ENCODE measurements at places on chromosomes 11 and 22. TPM values are rescaled to one million over a fixed set of nuclear protein-coding genes. Genes with fewer than 3 reads are reported as not detected.
A peak's percentile ranks its signal among the peaks of the same experiment; 100 is the strongest.

DNA sequence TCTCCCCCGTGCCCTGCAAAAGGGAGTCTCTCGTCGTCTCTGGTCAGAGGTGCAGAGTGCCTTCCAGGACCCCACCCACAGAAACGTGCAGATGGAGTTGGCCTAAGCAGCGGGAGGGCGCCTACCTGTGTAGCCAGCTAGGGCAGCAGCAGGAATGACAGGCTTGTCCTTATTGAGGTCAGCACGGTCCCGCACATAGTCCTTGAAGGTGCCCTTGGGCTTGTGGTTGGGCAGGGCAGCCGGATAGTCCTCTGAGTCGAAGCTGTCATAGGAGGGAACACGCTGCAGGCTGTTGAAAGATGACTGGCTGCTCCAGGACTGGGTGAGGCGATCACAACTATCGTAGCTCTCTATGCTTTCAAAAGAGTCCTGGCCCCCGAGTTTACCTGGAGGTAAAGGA is 107.3 kb downstream of the ETS1 start:
- H3K27me3 ChIP-seq, result peaks cover 2% of the 10 kb centered on the region
- no peak for DNase-seq
- no peaks in the 10 kb centered on the region for H3K36me3 ChIP-seq
- H3K4me1 ChIP-seq, result no peaks in the 10 kb centered on the region
- no peak overlapping the region for H3K27ac ChIP-seq

- H3K4me3 ChIP-seq, result no peak overlapping the region
- H3K27ac ChIP-seq, result no peak overlapping the region
- no peak for DNase-seq
- peaks cover 11% of the 10 kb centered on the region for H3K4me1 ChIP-seq
Observed at GRCh38 chr11:80873310-80873999, 1432.6 kb upstream of the TENM4 start.

- peaks cover 3% of the 10 kb centered on the region for H3K27me3 ChIP-seq
- DNase-seq, result no peak
- H3K27ac ChIP-seq, result peak overlapping the region; percentile 59
Observed at GRCh38 chr11:46249103-46249937, 28.1 kb upstream of the CREB3L1 start.

- H3K4me3 ChIP-seq, result peak overlapping the region; percentile 96
- peak; percentile 55 for DNase-seq
- peak overlapping the region; percentile 90 for H3K27ac ChIP-seq
- H3K36me3 ChIP-seq, result no peaks in the 10 kb centered on the region
- peaks cover 3% of the 10 kb centered on the region for H3K27me3 ChIP-seq
Observed at GRCh38 chr22:28442711-28443525, 236.7 kb downstream of the TTC28 start.

- H3K27ac ChIP-seq, result no peak overlapping the region
- no peaks in the 10 kb centered on the region for H3K36me3 ChIP-seq
- no peaks in the 10 kb centered on the region for H3K27me3 ChIP-seq
- no peak overlapping the region for H3K4me3 ChIP-seq
Observed at GRCh38 chr11:93288767-93289166, 41.8 kb upstream of the DEUP1 start.

DNA sequence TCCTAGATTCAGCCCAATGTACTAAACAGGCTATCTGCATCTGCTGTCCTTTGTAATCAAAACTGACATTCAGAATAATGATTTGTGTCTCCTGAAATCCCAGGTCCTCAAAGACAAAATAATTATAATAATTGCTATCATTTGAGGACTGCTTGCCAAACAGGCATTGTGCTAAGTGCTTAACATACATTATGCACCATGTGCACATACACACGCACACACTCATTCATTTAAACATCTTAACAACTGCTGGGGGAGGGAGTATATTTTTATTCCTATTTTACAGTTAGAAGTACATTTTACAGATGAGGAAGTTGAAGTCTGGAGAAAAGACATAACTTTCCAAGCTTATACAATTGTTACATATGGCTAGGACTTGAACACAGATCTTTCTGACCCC is 308.0 kb upstream of the ZC3H12C start:
- H3K27ac ChIP-seq, result no peak overlapping the region
- no peak overlapping the region for H3K4me3 ChIP-seq
- peaks cover 12% of the 10 kb centered on the region for H3K4me1 ChIP-seq
- DNase-seq, result no peak
- H3K36me3 ChIP-seq, result no peaks in the 10 kb centered on the region

- H3K4me1 ChIP-seq, result no peaks in the 10 kb centered on the region
- no peaks in the 10 kb centered on the region for H3K36me3 ChIP-seq
- no peaks in the 10 kb centered on the region for H3K27me3 ChIP-seq
- no peak overlapping the region for H3K27ac ChIP-seq
Observed at GRCh38 chr22:43743131-43743530, 69.0 kb downstream of the EFCAB6 start.

DNA sequence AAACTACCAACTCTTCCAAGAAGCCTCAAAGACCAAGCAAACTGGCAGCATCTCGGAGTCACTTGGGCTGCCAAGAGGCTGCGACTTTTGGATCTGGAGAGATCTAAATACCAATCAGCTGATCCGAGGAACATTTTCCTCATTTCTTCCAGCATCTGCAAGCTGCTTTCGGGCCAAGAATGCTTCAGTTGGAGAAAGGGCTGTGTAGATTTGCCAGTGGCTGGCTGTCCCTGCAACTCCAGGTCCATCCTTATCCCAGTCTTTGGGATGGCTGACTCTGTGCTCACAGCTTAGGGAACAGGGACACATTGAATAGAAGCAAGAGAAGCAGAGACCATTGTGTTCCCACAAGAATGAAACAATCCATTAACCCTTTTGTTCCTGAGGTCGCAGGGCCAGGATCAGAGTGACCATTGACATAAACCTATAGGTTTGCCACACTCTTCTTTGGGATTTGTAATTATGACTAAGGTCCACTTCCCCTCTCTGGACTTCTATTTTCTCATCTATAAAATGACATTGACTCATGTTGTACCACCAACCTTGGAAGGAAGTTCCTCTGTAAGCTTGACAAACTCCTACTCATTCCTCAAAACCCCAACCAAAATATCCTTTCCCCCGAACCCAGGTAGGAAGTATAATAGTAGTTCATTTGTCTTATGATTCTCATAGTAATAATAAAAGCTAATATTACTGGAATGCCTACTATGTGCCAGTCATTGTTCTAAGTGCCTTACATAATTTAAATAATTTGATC is 340.8 kb downstream of the MN1 start:
- H3K4me1 ChIP-seq, result no peaks in the 10 kb centered on the region
- DNase-seq, result no peak
- H3K27me3 ChIP-seq, result peaks cover 8% of the 10 kb centered on the region
- no peak overlapping the region for H3K4me3 ChIP-seq

- no peak overlapping the region for H3K27ac ChIP-seq
- no peak overlapping the region for H3K4me3 ChIP-seq
- no peaks in the 10 kb centered on the region for H3K27me3 ChIP-seq
- DNase-seq, result no peak
- H3K36me3 ChIP-seq, result no peaks in the 10 kb centered on the region
Observed at GRCh38 chr11:115523727-115524399, 19.6 kb upstream of the CADM1 start.

GRCh38 chr22:30371981-30372380 is 15.2 kb downstream of the CCDC157 start:
- H3K4me3 ChIP-seq, result no peak overlapping the region
- peaks cover 17% of the 10 kb centered on the region for H3K27me3 ChIP-seq
- no peaks in the 10 kb centered on the region for H3K36me3 ChIP-seq
- DNase-seq, result no peak
- H3K4me1 ChIP-seq, result peaks cover 27% of the 10 kb centered on the region
- no peak overlapping the region for H3K27ac ChIP-seq

Gene DBX1
- total RNA-seq, result 0.29 TPM

Gene KCNA4
- not detected for total RNA-seq

Gene F2
- total RNA-seq, result 0.29 TPM

Gene APOA4
- not detected for total RNA-seq

Gene PHLDB1
- 78.4 TPM for total RNA-seq

Gene PCNX3
- 43.3 TPM for total RNA-seq

Gene DERL3
- 1.2 TPM for total RNA-seq

Gene FADS2
- total RNA-seq, result 701 TPM

Data from glutamatergic neuron (in vitro differentiated cells).